ENCODE measurements at places on chromosomes 4 and X.

- DNase-seq, result no peak
Observed at GRCh38 chrX:42289492-42290385, 366.4 kb upstream of the CASK start.

DNA sequence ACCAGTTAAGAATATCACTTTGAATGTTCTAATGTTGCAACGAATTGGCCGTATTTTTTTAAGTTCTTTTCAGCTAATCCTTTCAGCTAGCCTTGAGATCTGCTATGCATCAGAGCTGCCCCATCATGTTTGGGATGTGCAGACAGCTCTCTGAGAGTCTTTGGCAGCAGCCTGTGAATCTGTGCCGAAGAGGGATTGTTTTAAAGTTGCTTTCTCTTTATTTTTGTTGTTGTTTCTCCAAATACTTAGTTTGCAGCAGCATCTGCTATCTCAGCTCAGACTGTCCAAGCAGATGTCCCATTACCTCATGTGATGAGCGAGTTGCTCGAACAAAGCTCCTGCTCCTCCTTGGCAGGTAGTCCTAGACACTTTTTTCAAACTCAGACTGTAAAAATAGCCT, 1002.5 kb upstream of the INTU start:
- no peak for DNase-seq

- no peak for DNase-seq
Observed at GRCh38 chrX:148049441-148049840, 68.3 kb downstream of the FMR1NB start.

- no peak for DNase-seq
Observed at GRCh38 chr4:40405193-40405592, 70.1 kb downstream of the CHRNA9 start.

DNA sequence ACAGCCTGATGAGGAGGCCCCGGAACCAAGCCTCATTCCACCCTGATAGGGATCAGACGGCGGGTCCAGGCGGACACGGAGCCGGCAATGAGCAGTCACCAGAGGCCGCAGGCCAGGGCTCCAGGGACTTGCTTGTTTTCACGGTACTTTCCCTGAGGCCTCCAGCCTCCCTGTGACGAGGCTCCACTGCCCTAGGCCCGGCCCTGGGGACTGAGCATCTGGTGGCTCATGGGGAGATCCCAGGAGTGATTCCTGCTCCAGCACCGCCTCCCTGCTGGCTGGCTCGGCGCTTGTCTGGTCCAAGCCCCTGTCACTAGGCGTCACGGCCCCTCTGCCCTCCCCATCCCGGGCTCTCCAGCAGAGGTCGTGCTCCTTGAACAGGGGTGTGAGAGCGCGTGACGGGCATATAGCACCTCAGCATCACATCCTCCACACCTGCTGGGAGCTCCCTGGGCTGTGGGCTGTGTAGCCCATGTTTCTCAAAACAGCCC, 14.1 kb downstream of the HTRA3 start:
- no peak for DNase-seq

DNA sequence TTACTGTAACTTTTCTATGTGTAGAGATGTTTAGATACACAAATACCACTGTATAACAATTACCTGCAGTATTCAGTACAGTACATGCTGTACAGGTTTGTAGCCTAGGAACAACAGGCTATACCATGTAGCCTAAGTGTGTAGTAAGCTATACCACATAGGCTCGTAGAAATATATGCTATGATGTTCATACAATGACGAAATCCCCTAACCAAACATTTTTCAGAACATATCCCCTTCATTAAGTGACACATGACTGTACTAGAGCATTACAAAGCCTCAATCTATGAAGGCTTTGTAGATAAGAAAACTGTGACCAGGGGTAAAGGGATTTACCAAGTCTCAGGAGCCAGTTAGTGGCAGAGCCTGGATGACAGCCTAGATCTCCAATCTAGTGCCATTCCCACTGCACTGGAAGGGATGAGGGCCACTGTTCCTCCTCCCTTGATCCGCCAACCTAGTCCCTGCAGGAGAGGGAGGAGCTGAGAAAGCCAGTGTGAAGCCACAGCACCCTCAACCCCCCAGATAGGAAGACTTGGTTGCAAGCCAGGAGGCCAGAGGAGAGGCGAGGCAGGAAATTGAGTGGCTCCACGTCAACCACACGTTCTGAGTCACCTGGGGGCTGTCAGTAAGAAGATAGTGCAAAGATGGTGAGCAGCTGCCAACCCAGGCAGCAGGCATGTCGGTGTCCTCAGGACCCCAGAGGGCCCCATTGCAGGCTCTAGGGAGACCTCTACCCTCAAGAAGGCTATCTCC, 227.7 kb downstream of the BCOR start:
- DNase-seq, result peak; percentile 87

GRCh38 chr4:24063731-24064130, 173.9 kb upstream of the PPARGC1A start:
- no peak for DNase-seq

Measured in activated effector memory CD4-positive, alpha-beta T cell treated with anti-CD3 and anti-CD28 coated beads, Interleukin-2, amount 50 U/mL, for 16 hours (primary cell).